Renal pelvis (tissue), 12 donors: ENCODE measurements at places on chromosomes 12 and 14. TPM values are rescaled to one million over a fixed set of nuclear protein-coding genes. Genes with fewer than 3 reads are reported as not detected.

GRCh38 chr12:53478865-53479264, 20.4 kb downstream of the MAP3K12 start:
- DNase-seq, result no peak

DNA sequence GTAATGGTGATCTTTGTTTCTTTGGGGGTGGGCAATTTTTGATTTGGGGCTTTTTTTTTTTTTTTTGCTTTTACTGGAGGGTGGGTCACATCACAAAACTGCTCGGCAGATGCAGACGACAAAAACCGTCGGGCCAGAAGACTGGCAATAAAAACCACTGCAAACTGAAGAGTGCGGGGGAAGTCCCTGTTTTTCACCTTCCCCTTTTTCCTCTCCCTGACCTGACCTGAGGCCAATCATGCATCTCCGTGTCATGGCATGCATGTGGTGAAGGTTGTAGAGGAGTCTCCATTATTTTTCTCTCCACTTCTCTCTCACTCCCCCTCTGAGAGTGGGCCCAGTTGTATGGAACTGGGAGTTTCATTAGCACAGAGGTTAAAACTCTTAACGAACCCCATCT, 57.5 kb downstream of the AP5M1 start:
- DNase-seq, result no peak

- DNase-seq, result no peak
These were observed 193.3 kb downstream of the ANO4 start for GRCh38 chr12:100987552-100988521.

DNA sequence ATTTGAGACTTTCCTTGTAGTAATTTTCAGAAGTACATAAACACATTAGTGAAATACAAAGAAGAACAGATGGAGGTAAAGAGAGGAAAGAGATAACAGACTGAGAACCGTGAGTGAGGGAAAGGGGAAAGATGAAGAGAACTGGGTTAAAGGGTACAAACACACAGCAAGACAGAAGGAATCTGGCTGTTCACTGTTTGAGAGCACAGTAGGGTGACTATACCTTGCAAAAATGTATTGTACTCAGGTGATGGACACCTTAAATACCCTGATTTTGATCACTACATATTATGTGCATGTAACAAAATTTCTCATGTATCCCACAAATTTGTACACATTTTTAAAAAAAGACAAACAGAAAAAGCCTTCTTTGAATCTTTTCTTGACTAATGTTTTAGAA, 2.7 kb upstream of the TRHDE start:
- no peak for DNase-seq

DNA sequence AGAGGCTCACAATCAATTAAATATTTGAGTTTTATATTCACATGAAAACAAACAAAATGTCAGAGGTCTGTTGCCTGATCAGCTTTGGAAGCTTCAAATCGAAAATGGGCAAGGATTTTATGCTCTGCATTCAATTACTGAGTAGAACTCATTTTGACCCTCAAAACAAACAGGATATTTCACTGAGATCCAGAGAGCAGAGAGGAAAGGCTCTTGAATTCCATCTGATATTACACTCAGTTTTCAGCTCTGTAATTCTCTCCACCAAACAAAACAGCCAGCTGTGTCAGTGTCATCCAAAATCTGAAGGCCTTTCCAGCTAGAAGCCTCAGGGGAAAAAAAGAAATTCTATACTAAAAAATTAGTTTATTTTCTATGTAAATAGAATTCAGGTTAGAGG, 128.6 kb upstream of the FLRT2 start:
- no peak for DNase-seq

- no peak for DNase-seq
These were observed 158.7 kb downstream of the METTL25 start for GRCh38 chr12:82517027-82517426.

- no peak for DNase-seq
These were observed 53.5 kb upstream of the YARS2 start for GRCh38 chr12:32809196-32809595.

DNA sequence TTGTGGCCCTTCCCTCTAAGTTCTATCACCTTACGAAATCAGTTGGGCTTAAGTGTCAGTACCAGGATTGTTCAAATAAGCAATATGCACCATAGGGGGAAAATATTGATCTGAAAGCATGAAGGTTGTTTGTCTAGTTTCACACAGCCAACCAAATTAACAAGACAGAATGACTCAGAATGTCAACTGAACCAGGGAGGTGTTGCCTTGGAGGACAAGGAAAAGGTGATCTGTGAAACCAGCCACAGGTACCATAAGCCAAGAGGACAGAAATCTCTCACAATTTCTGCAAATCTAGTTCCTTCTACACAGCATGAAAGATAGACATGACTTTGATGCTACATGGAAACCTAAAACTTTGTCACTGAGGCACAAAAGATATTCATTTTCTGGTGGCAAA, 297.9 kb downstream of the BCL11B start:
- no peak for DNase-seq

The KRT82 gene
- polyA plus RNA-seq, result not detected

The SPSB2 gene
- 16.8 TPM for polyA plus RNA-seq
